RPMI7951 (cell line): ENCODE measurements at places on chromosomes 6 and 20. TPM values are rescaled to one million over a fixed set of nuclear protein-coding genes. Genes with fewer than 3 reads are reported as not detected.

- DNase-seq = no peak
Observed at GRCh38 chr6:70819646-70820045, 137.2 kb downstream of the B3GAT2 start.

DNA sequence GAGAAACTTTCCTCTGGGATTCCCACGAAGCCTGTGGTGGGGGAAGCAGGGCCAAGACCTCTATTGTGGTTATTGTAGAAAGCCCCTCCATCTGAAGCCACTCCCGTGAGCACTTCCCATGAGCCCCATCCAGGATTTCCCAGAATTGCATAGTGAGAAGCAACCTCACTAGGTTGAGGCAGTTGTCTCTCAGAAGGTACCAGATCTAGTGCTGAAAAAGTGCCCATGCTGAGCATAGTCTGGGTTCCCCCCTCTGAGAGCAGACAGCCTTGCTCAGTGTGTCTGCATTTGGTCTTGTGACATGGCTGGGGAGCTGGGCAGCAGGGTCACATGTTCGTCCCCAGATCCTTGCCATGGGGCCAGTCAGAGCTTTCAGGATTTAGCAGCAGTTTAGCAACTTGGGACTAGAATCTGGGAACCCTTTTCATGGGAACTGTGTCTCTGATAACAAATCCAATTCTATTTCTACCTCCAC lies 38.6 kb downstream of the SLC9A8 start:
- no peak for DNase-seq

GRCh38 chr6:4380881-4381281 lies 245.5 kb upstream of the ECI2 start:
- DNase-seq = no peak

DNA sequence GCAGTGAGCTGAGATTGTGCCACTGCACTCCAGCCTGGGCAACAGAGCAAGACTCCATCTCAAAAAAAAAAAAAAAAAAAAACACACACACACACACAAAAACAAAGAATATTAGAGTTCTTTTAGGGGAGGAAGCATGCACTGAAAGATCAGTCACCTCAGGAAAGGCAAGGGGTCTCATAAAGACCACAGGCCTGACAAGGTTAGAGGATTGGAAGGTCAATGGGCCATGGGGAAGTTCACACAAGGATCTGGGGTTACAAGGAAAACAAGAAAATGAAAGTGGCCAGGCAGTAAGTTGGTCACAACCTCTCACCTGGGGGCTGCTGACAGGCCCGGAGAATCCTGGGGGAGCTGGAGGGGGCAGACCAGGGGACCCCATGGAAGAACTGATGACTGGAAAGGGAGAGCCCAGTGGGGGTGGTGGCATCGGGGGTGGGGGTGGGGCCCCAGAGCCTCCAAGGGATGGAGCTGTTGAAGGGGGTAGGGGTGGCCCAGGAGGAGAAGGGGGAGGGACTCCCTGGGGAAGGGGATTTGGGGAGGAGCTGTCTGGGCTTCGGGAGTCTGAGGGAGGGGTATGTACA lies 1.5 kb downstream of the RXRB start:
- no peak for DNase-seq

GRCh38 chr6:39416728-39417127 lies 94.2 kb upstream of the KCNK16 start:
- DNase-seq = peak; percentile 99

- peak; percentile 67 for DNase-seq
Observed at GRCh38 chr6:153966001-153966400, 73.0 kb upstream of the OPRM1 start.

DNA sequence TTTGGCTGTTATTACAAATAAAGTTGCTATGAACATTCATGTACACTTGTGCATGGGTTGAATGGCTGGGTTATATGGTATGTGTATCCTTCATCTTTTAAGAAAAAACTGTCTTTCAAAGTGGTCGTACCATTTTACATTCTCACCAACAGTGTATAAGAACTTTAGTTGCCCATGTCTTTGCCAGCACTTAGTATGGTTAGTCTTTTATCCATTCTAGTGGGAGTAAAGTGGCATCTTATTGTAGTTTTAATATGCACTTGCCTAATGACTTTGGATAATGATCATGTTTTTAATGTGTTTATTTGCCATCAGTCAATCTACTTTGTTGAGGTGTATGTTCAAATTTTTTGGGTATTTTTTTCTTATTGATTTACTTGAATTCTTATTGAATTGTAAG lies 32.5 kb upstream of the ECI2 start:
- DNase-seq = no peak

- DNase-seq = no peak
Observed at GRCh38 chr20:22626496-22626895, 42.1 kb upstream of the FOXA2 start.

GRCh38 chr6:159104163-159104925 lies 59.6 kb upstream of the TAGAP start:
- DNase-seq = peak; percentile 48

DNA sequence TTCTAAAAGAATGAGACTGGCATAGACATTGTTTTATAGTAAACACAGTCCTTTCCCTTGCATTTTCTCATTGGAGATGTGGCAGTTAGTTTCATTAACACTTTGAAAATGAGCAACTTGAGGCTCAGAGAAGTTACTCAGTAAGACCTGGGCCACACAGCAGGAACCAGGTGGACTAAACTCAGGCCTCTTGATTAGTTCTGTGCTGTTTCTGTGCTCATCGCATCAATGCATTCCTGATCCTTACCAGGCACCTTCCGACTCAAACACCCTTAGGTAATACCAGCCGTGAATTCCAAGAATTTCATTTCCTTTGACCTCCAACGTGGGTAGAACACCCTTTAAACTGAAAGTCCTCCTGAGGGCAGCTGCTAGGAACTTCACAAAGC lies 362.8 kb downstream of the ESR1 start:
- DNase-seq = no peak

DNA sequence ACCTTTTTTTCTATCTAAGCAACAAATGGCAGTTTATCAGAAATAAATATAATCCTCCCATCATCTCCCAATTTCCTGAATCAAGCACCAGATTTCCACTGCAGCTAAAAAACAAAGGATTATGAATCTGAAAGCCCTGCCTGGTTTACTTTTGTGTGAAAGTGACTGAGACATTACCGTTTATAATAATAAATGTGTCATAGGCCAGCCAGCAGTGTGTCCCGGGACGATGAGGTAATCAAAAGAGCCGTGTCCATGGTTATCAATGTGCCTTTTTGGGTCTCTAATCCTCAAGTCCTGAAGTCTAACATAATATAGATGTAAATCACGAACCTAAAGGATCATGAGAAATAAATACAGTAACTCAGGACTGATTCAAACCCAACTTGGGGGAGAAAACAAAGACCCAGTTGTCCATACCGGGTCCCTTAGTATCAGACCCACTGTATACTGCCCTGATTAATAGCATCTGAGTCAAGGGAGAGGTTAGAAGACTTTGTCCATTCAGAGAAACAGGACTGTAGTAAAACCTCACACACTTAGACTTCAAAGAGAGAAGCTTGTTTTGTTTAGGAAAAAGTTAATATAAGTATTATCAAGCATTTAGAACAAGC lies 149.1 kb downstream of the SASH1 start:
- peak; percentile 26 for DNase-seq

- no peak for DNase-seq
Observed at GRCh38 chr20:23203951-23204730, 118.0 kb upstream of the CD93 start.

ULBP2 gene
- total RNA-seq = 21.8 and 21.9 TPM in 2 replicates

KIAA0408 gene
- total RNA-seq = 2.5 and 2.6 TPM in 2 replicates

CDSN gene
- total RNA-seq = not detected in 2 replicates

LRRN4 gene
- total RNA-seq = not detected in 2 replicates

UST gene
- 5.7 and 6.8 TPM in 2 replicates for total RNA-seq

PLA2G7 gene
- total RNA-seq = 0.48 and 0.59 TPM in 2 replicates
